Globus pallidus (tissue), 1 donor: ENCODE measurements at places on chromosomes 13 and 19.
A peak's percentile ranks its signal among the peaks of the same experiment; 100 is the strongest.

DNA sequence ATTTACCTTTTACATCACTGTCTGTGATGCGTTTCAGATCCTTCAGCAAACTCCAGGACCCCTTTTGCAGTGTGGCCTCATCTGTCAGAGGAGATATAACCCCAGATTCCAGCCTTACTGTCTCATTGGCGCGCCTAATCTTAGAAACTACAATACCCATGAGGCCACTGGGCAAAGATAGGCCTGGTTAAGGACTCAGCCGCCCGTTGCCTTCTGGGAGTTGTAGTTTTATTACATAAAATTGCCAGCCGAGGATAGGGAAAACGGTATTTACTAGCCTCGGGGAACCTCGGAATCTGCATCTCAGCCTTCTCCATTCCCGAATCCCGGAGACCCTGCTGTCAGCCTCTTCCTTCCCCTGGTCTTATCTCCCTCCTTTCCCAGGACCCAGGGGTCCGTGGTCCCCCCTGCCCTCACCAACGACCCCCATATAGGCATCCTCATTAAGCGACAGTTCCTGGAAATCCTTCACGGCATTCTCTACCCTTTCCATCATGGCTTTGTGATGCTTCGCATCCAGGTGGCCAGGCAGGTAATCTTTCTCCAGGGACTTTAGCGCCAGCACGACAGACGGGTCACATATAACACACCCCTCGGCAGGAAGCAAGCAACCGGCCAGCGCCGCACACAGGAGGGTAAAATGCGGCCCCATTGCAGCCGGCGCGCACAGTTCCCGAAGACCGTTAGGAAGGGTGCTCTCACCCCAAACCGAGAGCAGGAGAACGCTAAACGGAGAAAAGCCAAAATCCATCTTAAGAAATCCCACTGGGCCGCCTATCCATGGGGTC is 1.3 kb downstream of the IZUMO1 start:
- peak; percentile 79 for DNase-seq

- DNase-seq = no peak
Observed at GRCh38 chr13:39909634-39910033, 254.2 kb downstream of the COG6 start.

- no peak for DNase-seq
Observed at GRCh38 chr19:39754544-39754943, 16.7 kb upstream of the CLC start.

DNA sequence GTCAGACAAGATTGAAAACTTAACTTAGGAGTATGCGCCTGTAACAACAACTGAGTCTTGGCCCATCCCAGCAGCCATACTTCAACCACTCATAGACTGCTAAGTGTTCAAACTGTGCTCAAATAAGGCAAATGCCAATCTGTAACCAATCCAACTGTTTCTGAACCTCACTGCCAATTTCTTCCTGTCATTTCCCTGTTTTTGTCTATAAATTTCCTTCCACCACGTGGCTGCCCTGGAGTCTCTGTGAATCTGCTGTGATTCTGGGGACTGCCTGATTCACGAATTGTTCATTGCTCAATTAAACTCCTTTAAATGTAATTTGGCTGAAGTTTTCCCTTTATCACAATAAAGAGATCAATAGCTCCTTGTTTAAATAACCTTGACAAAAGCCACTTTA is 50.8 kb upstream of the FREM2 start:
- DNase-seq = no peak

DNA sequence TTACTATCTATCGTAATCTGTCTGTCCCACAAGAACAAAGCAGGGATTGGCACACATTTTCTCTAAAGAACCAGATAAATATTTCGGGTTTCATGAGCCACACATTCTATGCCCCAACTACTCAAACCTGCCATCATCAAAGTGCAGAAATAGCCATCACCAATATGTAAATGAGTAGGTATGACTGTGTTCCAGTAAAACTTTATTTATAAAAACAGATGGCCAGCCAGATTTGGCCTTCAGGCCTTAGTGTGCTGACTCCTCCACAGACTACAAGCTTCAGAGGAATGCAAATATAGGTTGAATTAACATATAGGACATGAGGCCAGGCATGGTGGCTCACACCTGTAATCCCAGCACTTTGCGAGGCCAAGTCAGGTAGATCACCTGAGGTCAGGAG is 8.9 kb upstream of the DNMT1 start:
- no peak for DNase-seq

DNA sequence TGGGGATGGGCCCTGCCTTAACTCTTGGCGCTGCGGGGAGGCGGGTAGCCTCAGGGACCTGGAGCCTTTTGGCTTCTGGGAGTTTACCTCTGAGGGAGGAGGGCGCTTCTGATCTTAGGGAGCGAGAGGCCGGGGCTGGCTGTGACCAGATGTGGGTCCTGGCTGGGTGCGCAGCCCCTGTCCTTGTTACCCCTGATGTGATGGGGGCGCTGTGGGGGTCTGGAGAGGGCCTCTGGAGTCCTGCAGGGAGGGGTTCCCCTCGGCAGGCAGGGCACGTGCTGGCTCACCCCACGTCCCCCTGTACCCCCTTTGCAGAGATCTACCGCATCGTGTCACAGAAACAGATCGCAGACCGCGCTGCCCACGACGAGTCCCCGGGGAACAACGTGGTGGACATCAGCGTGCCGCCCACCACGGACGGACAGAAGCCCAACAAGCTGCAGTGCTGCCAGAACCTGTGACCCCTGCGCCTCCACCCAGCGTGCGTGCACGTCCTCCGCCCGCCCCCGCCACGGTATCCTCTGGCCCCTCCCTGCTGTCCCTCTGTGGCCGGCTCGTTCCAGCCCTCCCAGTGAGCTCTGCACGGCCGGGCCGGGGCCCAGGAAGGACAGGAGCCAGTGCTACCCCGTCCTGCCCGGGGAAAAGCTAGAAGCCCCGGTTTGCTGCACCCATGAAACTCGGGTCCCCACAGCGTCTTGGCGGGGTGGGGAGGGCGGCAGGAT is 9.8 kb upstream of the MARCHF2 start:
- no peak for DNase-seq

- no peak for DNase-seq
Observed at GRCh38 chr13:27967203-27967735, 1.8 kb downstream of the CDX2 start.

- DNase-seq = no peak
Observed at GRCh38 chr19:31152906-31153305, 196.3 kb downstream of the TSHZ3 start.

DNA sequence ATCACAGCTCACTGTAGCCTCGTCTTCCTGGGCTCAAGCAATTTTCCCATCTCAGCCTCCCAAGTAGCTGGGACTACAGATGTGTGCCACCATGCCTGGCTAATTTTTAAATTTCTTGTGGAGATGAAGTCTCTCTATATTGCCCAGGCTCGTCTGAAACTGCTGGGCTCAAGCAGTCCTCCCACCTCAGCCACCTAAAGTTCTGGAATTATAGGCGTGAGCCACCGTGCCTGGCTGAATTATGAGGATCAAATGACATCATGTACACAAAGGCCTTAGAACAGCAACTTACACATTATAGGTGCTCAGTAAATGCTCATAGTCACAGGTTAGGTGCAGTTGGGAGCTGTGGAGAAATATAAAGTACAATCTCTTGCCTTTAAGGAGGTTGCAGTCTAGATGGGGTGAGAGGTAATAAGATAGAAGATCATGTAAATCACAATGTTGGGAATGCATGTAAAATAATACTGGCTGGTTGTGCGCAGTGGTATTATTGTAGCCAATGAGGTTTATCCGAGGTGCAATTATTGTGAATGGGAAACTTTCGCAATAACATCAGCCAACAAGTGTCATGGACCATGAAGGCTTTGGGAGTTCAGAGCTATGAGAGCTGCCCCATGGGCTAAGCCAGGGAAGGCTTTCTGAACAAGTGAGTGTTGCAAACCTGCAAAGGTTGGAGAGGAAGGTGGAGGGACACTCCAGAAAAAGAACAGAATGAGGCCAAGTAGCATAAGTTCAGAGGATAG is 29.8 kb upstream of the CXCL17 start:
- no peak for DNase-seq

DNA sequence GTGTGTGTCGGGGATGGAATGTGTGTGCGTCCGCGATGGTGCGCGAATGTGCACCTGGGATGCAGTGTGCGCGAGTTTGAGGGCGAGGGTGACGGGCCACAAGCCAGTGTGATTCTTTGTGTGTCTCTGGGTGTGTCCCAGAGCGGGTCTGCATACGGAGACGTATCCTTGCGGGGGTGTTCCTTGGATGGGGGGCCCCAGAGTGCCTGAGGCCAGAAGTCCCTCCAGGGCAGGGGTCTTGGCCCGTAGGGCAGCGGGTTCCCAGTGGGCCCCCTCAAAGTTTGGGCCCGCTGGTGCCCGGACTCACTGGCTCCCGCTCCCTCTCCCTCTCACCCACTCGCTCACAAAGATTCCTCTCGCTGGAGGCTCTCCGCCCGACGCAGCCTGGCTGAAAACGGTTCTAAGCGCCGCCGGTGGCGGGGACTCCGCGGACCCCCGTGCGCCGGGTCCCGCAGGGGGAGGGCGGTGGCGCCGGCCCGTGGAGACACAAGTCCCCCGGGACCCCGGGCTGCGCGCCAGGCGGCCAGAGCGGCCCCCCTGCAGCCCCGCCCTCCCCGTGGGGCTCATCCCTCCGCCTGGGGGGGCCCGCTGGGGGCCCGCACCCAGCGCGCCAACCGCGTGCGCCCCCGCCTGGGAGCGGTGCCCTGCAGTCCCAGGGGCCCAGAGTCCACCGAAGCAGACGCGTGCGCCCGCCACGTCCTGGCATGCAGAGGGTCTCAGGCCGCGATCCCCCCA is 886 bp downstream of the CRLF1 start:
- DNase-seq = no peak

GRCh38 chr13:27956576-27957300 is 12.4 kb downstream of the CDX2 start:
- no peak for DNase-seq

GRCh38 chr19:33622809-33623511 is 1.2 kb downstream of the CHST8 start:
- DNase-seq = no peak

DNA sequence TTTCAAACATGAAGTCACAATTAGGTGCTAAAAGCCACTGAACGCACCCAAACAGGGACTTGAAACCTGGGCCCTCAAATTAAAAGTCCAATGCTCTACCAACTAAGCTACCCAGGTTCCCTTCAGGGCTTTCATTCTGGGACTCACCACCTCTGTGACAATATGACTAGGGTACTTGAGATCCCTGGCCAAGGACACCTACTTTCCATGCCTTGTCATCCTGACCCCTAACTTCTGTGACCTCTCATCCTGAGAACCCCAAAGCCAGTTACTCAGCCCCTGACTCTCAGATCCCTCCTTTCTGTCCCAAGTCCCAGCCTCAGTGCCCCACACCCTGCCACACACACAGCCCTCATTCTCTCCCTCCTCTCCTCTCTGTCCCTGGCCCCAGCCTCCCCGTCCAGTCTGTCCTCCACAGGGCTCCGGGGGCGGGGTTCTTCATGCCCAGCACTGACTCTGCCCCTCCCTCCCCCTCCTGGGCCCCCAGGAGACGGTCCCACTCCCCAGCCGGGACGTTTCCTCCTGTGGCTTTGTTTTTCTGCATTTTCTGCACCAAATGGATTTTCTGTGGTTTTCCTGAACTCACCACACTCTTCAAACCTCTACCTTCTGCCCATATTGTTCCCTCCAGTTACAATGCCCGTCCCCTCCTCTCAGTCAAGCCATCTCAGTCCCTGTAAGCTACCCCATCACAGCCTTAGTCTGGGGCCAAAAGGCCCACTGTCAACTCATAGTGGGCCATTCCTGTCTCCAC is 7.0 kb downstream of the RCN3 start:
- DNase-seq = no peak

DNA sequence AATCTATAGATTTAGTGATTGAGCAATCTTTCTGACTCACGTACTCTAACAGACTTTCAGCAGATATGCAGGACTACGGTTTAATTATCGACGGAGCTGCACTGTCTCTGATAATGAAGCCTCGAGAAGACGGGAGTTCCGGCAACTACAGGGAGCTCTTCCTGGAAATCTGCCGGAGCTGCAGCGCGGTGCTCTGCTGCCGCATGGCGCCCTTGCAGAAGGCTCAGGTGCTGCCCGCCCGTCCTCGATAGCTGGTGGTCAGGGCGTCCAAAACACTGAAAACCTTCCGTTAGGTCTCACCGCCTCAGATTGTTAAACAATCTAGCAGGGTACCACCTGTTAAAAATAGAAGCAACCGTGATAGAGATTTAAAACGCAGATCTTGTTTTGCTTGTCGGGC is 113.2 kb upstream of the MCF2L start:
- no peak for DNase-seq

DNA sequence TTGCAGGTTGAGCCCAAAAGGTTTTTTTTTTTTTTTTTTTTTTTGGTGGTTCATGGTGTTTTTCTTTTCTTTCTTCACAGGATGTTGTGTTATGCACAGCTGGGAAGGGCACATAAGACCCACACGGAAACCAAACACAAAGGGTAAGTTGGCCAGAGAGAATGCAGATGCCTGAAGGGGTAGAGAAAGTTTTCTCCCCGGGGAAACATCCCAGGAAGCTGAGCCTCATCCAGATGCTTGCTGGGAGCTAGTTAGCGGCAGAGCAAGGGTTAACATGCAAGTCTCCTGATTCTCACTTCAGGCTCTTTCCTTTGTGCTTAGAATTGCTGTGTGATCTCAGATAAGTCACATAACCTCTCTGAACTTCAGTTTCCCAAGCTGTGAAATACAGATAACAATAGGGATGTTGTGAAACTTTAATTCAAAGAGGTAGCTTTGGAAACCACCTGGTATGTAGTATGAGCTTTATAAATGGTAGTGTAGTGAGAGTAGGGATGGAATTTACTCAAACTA is 3.1 kb downstream of the ADGRE1 start:
- DNase-seq = no peak

GRCh38 chr13:98216135-98216565 is 39.1 kb upstream of the RNF113B start:
- DNase-seq = no peak

GRCh38 chr19:56595548-56595899 is 422 bp downstream of the ZNF71 start:
- no peak for DNase-seq

DNA sequence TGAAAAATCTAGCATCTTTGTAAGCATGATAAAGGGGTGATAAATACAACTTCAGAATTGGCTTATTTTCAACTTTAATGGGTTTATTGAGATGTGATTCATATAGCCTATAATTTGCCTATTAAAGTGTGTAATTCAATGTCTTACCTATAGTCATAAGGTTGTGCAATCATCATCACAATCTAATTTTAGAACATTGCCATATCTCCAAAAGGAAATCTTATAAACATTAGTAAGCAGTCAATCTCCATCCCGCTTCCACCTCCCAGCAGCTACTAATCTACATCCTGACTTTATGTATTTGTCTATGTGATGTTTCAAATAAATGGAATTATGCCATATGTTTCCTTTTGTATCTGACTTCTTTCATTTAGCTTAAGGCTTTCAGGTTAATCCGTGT is 145.2 kb upstream of the KLHL1 start:
- DNase-seq = no peak
